Endodermal cell (in vitro differentiated cells): ENCODE measurements at places on chromosomes 12 and 14.

DNA sequence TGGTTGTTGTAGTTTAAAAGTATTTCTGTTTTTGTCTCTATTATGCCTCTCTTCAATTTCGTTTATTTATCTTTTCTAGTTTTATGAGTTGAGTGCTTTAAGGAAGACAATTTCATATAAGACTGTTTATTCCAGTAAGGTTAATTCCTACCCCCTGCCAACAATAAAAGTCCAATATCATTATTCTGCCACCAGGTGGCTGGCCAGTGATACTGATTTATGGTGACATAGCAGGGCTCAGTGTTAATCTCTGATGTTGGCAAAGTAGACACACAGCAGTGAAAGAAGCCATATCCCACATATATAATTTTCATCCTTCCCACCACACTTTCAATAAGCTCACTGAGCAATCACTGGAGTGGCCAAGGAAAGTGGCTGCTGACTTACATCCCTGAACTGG is 69.0 kb upstream of the BMP4 start:
- DNase-seq, result no peak

DNA sequence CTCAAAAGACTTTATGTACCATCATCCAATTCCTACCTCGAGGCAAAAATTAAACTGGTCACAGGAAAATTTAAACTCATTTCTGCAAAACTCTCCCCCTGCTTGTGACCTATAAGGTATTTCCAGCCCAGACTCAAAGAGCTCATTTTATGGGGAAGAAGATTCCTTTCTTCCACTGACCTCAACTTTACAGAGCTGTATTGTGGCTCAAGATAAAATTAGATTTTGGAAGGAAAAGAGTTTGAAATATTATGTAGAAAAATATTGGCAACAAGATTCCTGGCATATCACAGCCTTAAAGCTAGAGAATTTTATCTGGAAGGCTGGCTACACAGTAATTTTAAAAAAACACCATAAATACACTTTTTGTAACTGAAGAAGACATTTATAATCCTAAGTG is 91.7 kb downstream of the STXBP6 start:
- no peak for DNase-seq

DNA sequence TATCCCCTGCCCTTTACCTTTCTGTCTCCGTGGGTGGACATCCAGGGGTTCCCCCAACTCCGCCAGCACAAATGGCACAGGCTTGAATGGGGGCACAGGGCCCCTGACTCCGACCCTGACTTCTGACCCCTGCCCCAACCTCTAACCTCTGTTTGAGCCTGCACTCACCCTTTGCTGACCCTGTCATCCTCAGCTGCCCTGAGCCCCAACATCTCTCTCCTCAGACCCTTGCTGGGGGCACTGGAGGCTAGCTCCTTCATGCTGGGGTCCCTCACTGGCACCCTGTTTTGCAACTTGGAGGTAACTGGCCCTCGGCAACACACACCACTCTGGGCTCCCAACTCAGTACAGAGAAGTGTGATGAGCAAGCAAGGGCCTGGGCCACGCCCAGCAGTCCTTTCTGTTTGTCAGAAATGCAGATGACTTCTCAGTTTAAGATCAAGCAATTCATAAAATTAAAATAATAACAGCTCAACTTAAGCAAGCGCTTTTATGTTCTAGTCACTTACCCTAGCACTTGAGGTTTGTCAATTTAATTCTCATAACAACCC is 2.1 kb downstream of the IFI27 start:
- peak; percentile 17 for DNase-seq

DNA sequence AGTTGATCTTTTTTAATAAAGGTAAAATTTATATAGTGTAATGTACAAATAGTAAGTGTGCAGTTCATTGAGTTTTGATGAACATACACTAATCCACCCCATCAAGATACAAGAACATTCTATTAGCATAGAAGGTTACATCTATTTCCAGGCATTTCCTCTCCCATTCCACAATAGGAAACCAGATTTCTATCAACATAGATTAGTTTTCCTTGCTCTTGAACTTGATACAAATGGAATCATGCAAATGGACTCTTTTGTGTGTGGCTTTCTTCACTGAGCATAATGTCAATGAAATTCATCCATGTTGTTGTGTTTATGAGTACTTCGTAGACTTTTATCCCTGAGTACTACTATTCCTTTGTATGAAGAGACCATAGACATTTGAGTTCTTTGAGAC is 10.8 kb downstream of the STYX start:
- DNase-seq, result no peak

DNA sequence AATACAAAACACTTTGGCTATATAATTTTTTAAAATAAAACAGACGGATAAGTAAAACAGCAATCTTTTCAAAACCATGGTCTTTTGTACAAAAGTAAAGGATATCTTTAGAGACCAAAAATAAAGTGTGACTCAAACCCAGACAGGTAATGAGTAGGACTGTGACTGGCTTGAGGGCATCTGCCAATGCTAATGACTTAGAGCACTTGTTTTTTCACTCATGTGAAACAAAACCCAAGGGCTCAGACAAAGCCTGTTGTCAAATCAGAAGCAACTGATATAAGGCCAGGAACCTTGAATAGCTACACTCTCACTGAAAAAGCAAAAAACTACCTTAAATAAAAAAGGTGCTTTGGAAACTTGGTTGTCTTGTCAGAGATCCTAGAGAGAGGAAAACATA is 357.4 kb downstream of the TMEM117 start:
- no peak for DNase-seq

GRCh38 chr14:97395068-97395467 is 597.9 kb downstream of the VRK1 start:
- no peak for DNase-seq

DNA sequence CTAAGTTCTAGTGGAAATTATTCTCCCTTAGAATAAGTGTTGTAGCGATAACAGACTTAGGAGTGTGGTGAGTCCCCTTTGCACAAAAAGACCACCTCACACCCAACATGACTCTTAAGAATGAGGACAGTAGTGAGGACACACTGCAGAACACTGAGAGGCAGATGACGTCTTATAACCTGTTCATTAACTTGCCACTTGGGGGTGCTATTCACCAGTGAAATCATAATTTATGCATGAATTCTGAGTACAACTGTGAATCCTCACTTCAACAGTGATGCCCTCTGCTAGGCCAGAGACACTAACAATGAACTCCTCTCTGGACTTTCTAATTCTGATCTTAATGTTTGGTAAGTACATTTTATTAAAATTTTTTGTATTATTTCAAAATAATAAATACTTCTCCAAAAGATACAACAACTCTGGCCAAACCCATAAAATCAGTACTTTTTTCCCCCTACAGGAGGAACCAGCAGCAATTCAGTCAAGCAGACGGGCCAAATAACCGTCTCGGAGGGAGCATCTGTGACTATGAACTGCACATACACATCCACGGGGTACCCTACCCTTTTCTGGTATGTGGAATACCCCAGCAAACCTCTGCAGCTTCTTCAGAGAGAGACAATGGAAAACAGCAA is 274.7 kb downstream of the DAD1 start:
- peak; percentile 62 for DNase-seq

DNA sequence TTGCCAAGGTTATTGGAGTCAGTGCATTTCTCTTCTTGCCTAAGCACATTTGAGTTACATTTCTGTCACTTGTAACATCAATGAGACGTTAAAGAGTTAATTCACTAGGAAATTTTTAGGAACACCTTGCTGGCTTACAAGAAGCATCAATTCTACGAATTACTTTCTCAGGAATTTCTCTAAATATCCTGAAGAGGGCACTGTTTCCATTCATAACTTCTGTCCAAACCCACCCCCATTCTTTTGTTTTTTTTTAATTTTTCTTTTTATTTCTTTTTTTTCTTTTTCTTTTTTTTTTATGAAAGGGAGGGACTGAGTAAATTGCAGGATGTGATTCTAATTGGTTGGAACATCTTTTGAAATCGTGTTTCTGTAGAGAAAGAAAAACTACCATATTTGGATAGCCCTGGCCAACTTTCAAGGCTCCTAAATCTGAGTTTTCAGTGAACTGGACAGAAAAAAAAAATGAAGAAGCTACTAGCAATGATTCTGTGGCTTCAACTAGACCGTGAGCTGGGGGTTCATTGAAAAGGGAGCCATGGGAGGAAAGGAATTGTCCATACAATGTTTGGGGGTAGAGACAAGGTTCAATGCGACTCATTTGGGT is 285.3 kb downstream of the DAD1 start:
- no peak for DNase-seq

- DNase-seq, result no peak
These were observed 34.2 kb downstream of the PMCH start for GRCh38 chr12:102163383-102163782.

GRCh38 chr12:27873010-27873409 is 93.0 kb upstream of the MANSC4 start:
- DNase-seq, result no peak
